ENCODE measurements at places on chromosomes 12 and 14.
A peak's percentile ranks its signal among the peaks of the same experiment; 100 is the strongest.

GRCh38 chr12:100576331-100577036 is 3.0 kb downstream of the GAS2L3 start:
- peak; percentile 16 for DNase-seq

DNA sequence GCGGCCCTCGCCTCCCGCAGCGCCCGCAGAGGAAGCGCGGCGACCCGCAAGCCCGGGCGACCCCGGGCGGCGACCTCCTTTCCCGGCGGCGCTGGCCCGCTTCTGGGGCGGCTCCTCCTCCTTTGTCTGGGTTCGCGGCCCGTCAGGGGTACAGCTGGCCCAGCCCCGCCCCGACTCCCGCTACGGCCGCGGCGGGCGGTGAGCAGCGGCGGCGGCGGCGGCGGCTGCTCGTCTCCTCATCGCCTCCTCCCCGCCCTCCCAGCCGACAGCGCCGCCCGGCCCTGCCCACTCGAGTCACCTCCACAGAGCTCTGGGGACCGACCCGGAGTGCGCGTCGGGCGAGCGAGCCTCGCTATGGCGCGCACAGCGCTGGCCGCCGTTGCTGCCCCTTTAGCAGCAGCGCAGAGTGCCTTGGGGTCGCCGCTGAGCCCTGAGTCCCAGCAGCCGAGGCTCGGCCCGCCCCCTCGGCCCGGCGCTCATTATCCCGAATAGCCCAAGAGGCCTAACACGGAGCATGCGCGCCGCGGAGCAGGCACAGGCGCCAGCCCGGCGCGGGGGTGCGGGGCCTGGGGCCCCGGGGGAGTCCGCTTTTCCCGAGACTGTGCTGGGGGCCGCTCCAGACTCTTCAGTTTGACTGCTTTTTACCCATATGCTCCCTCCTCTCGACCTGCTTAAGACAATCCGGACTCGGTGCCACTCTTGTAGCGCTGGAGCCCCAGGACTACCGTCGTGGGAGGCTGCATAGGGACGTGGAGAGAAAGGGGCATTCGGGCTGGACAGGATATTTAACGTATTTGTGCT is at the start of gene SOS2:
TSS of gene SOS2 (minus strand) at position 104 of the 801 bp plus-strand sequence. CDS start 295 bp downstream, outside the sequence.
- peak; percentile 92 for DNase-seq

GRCh38 chr12:67669217-67669933 is 20.8 kb downstream of the DYRK2 start:
- no peak for DNase-seq

DNA sequence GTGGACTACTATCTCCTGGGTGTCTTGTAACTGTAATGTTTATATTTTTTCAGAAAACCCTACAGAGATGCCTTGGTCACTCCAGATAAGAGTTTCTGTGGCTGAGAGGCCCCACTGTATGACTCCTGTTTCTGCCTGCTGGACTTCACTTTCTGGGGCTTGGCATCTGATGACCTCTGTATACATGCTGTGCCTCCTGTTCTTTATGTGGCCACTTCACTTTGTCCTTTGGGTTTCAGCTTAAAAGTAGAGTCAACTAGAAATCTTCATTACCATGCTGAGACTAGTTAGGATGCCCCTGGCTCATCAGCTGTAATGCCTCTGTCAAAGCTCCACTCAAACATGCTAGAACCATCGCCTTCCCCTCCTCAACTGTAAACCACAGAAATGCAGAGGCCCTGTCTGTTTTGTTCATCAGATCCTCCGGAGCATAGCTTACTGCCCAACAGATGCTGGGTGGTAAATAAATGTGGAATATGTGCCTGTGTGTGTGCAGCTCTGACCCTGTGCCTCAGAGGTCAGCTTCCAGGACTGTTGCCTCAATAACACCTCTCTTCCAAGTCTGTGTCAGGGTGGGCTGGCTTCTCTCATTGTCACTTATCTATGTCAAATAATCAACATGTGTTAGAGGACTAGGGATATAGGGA is 25.5 kb downstream of the ZNF664 start:
- DNase-seq, result no peak

DNA sequence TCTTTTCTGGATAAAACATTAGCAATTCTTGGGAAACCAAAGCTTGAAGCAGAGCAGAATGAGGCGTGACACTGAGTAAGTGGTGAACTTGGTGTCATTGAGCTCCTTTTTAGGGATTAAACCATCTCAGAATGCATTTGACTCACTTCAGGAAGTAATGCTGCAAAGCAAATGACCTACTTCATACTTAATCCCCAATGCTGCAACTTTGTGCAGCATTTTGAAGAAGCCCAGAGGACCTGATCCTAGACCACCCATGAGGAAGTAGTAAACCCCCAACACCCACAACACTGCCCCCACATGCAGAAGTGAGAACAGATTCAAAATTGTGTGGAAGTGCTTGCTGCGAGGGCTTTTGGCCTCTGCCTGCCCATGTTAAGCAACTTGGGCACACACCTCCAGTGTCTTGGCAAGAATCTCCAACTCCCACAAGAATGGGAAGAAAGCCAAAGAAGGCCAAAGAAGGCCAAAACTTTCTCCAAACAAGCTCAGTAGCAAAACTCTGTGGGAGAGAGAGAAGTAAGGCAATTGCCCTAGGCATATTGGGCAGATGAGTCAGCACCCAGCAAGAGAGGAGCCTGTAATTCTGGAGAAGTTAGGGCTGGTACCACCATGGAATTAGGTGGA is 69.2 kb upstream of the ETV6 start:
- DNase-seq, result peak; percentile 19

DNA sequence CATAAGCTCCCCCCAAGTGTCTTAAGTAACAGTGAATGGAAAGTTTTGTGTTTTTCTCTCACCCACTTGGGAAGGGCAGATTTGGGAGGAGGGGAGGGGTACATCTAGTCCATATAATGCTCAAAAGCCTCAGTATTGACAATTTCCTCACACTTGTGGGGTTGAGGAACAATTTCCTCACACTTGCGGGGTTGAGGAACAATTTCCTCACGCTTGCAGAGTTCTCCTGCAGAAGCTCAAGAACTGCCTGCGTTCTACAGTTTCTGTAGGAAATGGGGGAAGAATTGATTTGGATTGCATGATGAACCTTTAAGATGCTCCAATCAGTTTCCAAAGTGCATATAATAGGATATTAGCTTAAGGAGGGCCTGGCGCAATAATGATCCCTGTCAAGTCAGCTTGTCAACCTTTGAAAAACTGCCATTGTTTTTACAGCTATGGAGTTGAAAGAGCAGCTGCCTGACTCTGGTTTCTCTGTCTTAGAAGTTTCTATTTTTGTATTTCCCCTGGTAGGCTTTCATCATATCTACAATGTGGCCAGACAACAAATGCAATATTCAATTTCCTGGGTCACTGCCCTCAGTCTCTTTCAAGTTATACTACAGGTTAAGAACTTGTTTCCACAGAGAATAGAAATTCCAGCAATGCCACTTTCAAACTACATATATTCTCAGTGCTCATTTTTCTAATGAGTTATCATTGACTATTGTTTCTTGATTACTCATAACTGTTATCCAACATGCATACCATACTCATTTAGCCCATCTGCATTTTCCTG is 66.5 kb downstream of the PLEKHG7 start:
- no peak for DNase-seq

DNA sequence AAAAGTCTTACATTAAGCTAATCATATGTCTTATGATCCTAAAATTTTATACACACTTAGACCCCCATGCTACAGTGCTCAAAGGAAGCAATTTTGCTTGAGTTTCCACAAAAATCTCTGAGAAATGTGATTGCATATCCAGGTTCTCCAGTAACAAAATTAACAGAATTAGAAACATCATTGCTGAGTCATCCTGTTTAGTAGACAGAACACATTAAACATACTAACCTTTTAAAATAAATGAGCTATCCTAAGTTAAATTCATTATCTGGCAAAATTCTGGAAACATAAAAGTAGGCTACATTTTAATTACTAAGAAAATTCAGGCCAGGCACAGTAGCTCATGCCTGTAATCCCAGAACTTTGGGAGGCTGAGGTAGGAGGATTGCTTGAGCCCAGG is 94.7 kb downstream of the DENND5B start:
- DNase-seq, result no peak

GRCh38 chr14:20440882-20441281 is 4.9 kb upstream of the KLHL33 start:
- no peak for DNase-seq

GRCh38 chr14:104912053-104912452 is 12.6 kb upstream of the PLD4 start:
- no peak for DNase-seq

- DNase-seq, result no peak
These were observed 35.5 kb downstream of the RGS6 start for GRCh38 chr14:71967704-71968103.

- no peak for DNase-seq
These were observed 1.4 kb upstream of the GLTP start for GRCh38 chr12:109881752-109882151.

DNA sequence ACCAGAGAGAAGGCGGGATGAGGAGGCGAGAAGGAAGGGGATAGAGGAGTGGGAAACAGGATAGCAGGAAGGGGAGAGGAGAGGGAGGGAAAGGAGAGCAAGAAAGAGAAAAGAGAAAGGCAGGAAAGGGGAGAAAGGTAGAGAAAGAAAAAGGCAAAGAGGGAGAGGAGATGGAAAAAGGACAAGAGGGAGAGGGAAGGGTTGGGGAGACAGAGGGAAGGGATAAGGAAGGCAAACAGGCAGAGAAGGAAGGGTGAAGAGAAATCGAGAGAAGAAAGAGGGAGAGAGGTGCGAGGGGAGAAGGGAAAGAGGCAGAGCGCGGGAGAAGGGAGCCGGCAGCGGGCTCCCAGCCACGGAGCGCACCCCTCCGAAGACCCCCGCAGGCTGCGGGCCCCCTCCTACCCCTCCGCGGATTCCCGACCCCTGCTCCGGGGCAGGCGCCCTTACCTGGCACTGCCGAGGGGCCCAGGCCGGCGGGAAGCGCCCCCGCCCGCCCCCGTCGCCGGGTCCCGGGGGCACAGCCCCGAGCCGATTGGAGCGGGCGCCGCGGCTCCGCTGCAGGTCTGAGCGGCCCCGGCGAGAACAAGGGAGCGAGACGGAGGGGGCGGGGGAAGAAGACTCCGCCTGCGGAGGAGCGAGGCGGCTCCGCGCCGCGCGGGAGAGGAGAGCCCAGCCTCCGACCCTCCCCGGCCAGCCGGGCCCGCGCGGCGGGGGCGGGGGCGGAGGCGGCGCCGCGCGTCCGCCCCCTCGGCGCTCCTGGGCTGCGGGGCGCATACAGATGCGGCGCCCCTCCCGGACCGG is at the start of gene CDH24:
TSS of gene CDH24 (minus strand) at position 565 of the 801 bp plus-strand sequence. CDS start 1,787 bp downstream, outside the sequence.
- peak; percentile 76 for DNase-seq

All from right lung (tissue), 10 donors.